ENCODE measurements at places on chromosomes 7 and 10.
A peak's percentile ranks its signal among the peaks of the same experiment; 100 is the strongest.

DNA sequence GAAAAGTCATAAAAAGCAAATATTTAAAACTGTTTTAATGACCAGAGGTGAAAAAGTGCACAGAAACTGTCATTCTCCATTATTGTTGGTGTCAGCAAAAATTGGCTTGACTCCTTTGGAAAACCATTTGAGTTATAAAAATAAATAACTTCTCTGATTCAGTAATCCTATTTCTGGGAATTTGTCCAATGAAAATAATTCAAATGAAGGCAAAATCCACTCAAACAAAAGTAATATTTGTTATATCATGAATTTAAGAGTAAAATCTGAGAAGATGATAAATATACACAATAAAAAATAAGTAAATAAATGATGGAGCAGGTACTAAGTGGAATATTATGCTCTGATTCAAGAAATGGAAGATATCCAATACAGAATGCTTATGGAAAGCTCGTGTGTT, 326.6 kb upstream of the KLF6 start:
- no peak for DNase-seq

GRCh38 chr7:15476531-15476918, 85.3 kb downstream of the AGMO start:
- DNase-seq: no peak

DNA sequence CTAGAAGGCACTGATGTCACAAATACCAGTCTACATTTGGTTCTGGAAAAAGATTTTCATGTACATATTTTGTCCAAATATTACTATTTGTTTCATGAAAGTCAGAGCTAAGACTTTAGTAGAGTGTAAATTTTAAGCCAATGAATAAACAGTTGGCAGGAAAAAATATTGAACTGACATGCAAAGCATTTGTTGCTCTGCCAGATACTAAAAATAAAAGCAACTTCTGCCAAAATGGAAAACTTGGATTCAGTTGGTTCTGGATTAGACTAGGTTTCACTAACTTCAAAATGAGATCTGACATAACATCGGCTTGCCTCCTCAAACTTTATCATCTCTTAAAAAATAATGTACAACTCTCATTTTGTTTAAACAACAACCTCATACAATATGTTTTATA, 34.9 kb downstream of the FAM204A start:
- no peak for DNase-seq

DNA sequence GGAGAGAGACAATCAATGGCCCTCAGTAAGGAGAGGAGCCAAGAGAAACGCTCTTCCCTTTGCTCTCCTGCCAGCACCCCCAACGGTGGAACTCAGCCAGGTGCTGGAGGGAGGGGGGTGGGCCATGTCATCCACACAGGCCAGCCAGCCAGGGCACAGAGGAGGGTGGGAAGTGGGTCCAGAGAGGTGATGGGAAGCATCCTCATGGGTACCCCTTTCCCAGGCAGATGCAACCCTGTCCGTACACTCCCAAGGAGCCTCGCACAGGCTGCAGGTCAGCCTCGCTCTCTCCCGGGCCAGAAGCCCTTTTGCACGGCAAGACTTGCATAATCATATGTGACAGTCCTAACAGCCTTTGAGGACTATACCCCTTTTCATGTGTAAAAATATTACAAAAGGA, 142.0 kb upstream of the NAMPT start:
- no peak for DNase-seq

- no peak for DNase-seq
These were observed 197.0 kb upstream of the AGK start for GRCh38 chr7:141354251-141354650.

DNA sequence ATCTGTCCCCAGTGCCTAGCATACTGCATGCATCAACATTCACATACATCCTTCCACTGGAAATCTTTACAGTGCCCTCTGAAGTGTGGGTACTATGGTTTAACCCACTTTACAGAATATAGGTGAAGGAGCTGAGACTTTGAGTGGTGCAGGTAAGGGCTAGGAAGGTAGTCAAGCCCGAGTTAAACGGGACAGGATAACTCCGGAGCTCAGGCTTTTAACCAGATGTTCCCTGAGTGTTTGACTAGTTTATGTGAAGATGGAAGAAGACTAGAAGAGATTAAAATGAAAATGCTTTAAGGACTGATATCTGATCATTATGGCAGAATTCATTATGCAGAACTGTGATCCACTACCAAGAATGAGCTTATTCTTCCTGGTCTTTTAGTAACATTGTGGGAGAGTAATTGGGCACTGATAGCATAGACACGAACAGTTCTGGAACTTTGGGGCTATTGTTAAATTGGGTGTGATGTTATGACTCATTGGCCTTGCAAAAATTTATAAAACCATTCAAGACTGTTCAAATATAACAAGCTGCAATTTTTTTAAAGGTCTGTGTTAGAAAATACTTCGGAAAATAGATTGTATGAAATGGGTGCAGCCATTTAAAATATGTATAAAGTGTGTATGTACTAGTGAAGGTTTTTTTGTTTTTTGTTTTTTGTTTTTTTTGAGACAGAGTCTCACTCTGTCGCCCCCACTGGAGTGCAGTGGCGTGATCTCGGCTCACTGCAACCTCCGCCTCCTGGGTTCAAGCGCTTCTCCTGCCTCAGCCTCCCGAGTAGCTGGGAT, 4.4 kb downstream of the CUL1 start:
- DNase-seq: no peak

DNA sequence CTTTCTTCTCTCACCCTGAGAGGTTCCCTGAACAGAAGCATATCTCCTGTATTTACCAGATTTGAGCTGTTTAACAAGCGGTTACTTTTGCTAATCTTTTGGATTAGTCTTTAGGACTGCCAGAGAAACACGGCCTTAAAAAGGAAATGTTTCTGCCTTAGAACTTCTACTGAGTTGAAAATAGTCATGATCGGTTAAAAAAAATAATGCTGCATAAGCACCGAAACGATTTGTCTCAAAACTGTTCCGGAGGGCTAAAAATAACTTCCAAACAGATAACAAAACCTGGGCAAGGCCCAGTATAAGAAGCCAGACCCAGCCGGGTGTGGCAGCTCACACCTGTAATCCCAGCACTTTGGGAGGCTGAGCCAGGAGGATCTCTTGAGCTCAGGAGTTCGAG, 43.3 kb upstream of the CYTH3 start:
- no peak for DNase-seq

DNA sequence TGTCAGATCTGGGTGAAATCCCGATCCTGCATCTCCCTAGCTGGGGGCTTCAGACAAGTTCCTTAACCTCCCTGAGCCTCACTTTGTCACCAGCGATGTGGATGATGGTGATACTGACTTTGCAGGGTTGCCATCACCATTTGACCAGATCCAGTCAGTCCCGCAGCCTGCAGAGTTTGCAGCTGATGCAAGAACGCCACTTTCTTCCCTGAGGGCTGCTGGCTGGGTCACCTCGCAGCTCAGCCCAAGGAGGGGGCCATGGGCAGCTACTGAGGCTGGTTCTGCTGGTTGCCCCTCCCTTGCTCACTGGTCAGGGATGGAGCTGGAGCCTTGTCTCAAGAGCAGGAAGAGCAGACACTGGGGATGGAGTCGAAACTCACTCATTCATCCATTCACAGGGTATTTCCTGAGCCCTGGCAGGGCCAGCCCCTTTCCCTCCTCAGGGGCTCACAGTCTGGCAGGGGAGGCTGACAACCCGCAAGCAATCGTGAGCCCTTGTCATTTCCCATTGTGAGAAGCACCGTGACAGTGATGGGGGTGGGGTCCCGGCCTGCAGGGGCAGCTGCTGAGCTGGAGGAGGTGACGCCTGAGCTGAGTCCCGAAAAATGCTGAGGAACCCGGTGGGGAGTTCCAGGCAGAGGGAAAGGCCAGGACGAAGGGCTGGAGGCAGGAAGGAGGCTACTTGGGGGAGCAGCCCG, 111.1 kb upstream of the TCF7L2 start:
- DNase-seq: no peak

DNA sequence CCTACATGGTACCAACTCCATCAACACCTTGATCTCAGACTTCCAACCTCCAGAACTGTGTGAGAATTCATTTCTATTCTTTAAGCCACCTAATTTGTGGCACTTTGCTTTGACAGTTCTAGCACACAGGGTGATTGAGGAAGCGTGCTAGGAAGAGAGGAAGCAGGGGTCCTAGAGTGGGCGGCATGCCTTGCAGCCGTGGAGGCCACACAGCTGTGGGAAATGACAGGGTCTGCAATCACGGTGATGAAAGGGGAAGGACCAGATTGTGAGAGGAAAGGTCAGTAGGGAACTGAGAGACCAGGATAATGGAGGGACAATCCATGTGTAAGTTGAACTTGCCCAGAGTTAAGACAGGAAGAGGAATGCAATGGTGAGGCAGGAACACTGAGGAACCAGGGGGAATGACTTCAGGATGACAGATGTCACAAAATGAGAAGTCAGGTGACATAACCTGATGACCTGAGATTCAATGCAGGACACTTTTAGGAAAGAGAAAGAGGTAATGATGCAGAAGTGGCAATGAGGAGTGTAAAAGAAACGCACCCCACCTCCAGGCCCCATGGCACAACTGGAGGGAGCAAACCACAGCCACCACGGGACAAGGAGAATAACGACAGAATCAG, 87.3 kb upstream of the PIK3CG start:
- no peak for DNase-seq

GRCh38 chr7:16648551-16648950, 2.6 kb downstream of the BZW2 start:
- DNase-seq: no peak

- no peak for DNase-seq
These were observed 5.6 kb upstream of the CD36 start for GRCh38 chr7:80632819-80633218.

DNA sequence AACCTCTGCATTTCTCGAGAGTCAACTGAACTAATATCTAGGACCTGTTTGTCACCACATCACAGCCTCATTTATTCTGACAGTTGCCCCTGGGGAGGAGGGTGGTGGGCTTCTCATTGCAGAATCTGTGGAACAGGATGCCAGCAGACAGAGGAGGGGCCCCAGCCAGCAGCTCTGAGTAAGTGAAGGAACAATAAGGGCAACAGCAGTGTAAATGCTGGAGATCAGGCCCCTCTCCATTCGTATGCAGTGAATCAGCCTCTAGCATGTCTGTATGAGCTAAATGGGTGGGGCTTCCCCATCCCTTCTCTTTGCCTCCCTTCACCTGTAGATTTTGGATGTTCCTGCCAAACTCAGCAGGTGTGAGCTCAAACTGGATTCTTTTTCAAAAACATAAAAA, 7.7 kb upstream of the CPVL start:
- no peak for DNase-seq

DNA sequence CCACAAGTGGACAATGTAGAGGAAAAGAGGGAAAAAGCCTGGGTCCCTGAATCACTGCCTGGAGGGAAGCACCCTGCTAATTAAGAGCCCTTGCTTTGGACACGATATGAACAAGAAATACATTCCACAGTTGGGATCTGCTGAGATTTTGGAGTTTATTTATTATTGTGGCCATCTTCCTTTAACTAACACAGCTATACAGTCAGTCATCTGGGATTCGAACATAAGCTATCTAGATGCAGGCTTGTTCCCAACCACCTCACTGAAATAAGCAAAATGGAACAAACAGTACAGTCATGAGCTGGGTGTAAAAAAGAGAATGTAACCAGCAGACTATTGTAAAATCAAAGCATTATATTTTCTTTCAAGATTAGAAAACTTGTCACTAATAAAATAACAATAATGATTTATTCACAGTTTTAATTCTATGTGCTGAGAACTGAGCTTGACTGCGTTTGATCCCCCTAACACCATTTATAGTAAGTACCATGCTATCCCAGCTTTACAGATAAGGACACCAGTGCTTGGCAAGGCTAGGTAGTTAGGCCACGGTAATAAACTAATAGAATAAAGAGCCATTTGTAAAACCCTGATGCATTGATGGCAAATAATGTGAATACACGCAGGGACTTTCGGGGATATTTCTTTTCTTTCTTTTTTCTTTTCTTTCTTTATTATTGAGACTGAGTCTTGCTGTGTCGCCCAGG, 223.8 kb upstream of the KLF6 start:
- DNase-seq: no peak

GRCh38 chr7:37820708-37821468, 27.5 kb upstream of the NME8 start:
- DNase-seq: no peak

- DNase-seq: no peak
These were observed 87.5 kb upstream of the GATA3 start for GRCh38 chr10:7967035-7967434.

GRCh38 chr7:112093409-112093808, 112.8 kb downstream of the DOCK4 start:
- DNase-seq: no peak

DNA sequence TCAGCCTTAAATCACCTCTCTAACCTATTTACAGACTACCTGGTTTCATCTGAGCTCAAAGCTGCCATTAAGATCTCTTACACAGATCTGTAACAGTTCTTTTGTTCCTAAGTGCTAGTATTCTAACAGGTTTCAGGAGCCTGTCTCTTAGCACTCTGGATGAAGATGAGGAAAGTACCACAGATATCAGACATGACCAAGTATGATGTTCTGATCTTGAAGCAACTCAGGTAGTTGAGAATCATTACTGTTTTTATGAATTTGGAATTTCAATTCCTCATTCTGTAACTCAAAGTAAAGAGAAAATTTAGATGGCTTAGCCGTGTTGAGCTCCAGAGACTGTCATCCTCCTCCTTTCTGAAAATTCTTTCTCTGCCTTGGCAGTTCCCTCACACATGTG, 30.8 kb downstream of the CCDC186 start:
- no peak for DNase-seq

DNA sequence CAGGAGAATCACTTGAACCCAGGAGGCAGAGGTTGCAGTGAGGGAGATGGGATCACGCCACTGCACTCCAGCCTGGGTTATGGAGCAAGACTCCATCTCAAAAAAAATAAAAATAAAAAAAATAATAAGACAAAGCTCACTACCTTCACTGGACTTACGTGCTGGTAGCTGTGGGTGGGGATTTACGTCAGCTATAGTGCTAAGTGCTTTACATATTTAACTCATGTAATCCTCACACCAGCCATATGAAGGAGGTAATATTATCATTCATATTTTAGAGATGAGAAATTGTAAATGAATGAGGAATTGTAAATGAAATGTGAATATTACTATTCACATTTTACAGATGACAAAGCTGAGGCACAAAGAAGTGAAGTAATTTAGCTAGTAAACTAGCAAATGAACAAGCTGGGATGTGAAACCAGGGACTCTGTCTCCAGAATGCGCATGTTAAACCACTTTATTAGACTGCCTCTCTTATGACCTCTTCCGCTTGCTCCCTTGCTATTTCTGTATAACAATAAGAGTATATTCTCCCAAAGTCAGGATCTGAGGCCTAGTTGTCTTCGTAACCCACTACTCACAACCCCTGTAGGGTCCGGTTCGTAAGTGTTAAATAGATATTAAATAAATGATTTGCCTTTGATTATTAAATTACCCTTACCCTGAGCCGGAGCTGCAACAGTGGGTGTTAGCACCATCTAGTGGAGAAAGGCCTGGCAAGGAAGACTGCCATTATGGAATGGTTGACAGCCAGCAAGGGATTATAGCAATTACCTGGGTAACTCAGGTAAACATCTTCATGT, 70.2 kb downstream of the HTR7 start:
- DNase-seq: peak; percentile 4

- DNase-seq: no peak
These were observed 76.8 kb downstream of the LANCL2 start for GRCh38 chr7:55441774-55442522.

Data from thymus (tissue), 14 donors.